CD4-positive, alpha-beta T cell treated with Interleukin-1 beta for 1 hour (primary cell): ENCODE measurements at places on chromosomes 4 and X.
A peak's percentile ranks its signal among the peaks of the same experiment; 100 is the strongest.

DNA sequence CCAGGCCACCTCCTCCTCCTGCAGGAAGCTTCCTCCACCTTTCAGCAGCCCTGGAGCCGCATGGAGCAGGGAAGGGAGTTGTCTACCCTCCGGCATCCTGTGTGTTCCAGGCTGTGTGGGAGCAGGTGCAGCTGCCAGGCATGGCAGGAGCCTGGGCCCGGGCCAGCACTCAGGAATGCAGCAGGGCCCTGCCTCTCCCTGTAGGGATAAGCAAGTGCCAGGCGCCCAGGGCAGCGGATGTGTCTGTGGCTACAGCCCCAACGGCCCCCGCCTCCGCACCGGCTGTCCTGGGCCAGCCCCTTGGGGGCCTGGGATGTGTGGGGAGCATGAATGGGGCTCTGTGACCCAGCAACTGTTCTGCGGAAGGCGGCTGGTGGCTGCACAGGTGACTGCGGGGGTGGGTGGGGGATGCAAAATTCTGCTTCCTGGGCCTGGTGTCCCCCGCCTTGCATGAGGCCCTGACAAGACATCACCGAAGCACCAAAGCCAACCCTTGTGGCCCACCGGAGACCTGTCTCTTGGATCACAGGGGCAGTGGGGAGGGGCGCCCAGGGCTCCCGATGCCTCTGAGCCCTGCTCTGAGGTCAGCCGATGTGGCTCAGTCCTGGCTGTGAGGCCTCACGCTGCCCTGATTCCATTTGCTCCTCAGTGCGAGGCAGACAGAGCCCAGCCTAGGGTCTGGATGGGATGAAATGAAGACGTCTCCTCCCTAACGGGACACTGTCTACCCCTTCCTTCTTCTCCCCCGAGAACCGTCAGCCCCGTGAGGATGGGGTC lies 1.4 kb upstream of the DOK7 start:
- DNase-seq, result no peak

GRCh38 chr4:104205116-104205515 lies 289.6 kb downstream of the CXXC4 start:
- no peak for DNase-seq

DNA sequence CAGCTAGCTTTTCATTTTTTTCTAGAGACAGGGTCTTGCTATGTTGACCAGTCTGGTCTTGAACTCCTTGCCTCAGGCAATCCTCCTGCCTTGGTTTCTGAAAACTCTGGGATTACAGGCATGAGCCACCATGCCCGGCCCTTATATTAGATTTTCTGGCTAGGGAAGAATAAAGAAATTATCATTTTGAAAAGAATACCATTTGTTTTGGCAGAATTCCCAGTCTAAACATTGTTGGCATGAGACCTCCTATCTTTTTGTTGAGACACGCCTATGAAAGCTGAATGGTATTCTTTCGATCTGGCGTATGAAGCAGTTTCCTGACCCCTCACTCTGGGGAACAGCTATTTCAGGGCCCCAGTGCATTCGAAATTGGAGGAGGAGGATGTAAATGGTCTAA lies 107.0 kb downstream of the REPS2 start:
- DNase-seq, result no peak

GRCh38 chrX:9578083-9578779 lies 113.4 kb downstream of the TBL1X start:
- DNase-seq, result no peak

GRCh38 chr4:78570117-78570516 lies 18.5 kb downstream of the ANXA3 start:
- no peak for DNase-seq

GRCh38 chrX:39144956-39145355 lies 343.7 kb downstream of the MID1IP1 start:
- no peak for DNase-seq

DNA sequence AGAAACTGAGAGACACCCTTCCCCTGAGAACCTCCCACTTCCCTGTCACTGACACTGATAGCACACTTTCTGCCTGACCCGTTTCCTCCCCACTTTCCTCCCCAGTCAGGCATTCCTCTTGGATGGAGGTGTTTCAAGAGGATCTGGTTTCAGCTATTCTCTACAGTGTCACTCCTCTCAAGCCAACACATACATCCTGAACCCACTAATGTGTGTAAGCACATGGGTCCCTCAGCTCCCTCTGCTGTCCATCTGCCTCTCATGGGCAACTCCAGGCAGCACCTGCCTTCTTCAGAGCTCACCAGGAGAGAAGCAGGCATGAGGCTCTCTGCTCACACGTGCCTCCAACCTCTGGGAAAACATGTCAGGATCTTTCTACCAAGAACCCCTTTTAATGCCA lies 207.6 kb downstream of the NAF1 start:
- DNase-seq, result no peak

- peak; percentile 27 for DNase-seq
These were observed 64.1 kb upstream of the LAS1L start for GRCh38 chrX:65598559-65599147.

- DNase-seq, result no peak
These were observed 147.9 kb upstream of the CTSO start for GRCh38 chr4:156101571-156101970.

DNA sequence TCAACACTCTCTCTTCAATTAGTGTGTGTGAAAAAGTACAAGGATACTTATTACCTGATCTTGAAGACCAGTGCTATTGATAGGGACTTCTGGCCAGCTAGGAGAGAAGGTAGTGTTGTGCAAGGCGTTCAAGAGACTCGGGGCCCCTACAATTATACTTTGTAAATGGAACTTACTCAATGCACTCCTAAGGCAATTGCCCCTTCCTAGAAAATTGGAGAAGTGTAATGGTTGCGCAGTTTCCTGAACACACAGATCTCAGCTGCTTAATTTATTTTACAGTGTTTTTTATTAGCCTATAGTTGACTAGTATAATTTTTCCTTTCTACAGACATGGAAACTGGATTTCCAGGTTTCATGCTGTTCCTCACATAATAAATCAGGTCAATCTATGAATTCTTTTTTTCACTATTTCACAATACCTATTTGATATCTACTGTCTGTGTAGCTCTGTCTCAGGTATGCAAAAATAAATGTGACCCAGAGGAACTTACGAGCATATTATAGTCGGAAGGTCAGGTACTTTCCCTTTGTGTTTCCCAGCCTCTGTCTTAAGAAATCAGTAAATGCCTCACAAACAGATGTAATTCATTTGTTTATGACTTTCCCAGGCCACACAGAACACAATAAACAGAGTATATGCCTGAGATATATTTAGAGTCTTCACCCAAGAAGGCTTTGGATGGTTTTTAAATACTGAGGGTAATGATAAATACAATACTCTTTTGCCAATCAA lies 89.1 kb upstream of the TET2 start:
- no peak for DNase-seq

- no peak for DNase-seq
These were observed 2.5 kb downstream of the NYX start for GRCh38 chrX:41449615-41450014.

DNA sequence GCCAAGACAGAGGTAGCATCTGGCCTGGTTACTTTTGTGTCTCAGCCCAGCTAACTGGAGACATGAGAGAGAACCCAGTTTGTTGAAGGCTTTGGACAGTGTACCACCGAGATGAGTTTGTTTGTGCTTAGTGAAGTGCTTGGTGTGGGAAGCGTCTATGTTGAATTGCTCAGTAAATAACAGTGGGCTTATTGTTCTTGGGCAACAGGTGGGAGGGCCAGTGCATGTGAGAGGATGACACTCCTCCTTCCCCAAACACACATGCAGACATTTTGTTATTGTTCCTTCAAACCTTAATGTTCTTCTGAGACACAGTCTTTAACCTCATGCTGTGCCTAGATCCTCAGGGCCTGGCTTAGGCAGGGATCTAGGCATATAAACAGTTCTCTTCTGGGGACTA lies 39.7 kb downstream of the MSN start:
- no peak for DNase-seq

DNA sequence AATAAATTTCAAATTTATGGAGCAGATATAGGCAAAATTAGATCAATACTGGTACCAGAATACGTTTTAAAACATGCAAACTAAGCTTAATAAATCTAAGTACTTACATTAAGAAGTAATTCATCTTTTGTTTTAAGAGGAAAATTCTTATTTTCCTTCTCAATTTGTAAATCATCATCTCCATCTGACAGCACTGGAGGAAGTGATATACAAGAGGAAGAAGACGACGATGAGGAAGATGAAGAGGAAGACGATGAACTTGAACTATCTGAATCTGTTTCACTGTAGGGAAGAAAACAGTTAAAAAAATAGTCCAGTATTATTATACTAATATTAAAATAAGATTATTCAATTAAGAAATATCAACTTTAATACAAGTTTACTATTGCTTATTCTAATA lies 2.6 kb downstream of the NAF1 start:
- DNase-seq, result no peak

DNA sequence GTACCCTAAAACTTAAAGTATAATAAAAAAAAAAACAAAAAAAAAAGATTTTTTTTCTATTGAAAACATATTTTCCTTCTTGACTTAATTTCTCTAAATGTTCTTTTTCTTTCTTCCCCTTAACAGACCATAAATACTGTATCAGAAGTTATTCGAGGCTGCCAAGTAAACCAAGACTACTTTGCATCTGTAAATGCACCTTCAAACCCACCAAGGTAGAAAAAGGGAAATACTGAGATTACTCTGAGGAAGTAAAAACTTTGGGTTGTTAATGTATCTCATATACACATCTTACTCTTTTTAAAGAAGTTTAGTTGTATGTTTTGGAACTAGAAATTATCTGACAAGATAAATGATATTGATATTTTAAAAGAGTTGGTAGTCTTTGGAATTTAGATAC lies 65.6 kb downstream of the USO1 start:
- DNase-seq, result no peak

GRCh38 chr4:116639070-116639577 lies 446.3 kb downstream of the TRAM1L1 start:
- no peak for DNase-seq

GRCh38 chr4:108533876-108534275 lies 86.5 kb upstream of the RPL34 start:
- no peak for DNase-seq

DNA sequence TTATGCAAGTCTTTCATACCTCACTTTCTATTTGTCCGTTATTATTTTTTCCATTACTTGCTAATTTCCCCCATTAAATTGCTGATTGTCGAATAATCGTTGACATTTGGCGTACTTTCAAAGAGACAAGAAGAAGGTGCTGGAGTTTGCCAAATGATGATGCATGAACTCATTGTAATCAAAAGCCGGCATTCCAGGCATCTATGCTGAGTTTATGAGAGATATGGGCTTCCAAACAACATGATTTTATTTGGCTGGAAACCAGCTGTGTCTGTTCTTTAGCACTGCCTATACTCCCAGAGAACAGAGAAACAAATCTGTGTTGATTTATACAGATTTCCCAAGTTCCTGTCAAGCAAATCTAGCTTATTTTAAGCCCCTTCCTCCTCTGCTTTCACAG lies 80.8 kb upstream of the RPS6KA3 start:
- no peak for DNase-seq

DNA sequence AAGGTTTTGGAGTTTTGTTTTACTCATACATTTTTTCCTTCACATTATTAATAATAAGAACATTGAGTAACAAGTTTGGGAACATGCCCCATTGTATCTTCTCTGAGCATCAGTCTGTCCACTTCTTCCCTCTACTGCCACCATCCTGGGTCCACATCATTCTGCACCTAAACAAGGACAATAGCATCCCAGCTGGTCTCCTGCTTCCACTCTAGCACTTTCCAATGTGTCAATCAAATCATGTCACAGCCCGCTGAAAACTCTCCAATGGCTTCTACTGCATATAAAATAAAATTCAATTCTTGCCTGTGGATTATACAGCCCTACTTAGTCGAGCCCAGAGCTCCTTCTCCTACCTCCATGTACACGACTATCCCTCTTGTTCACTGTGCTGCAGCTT lies 66.8 kb upstream of the RBPJ start:
- DNase-seq, result no peak

GRCh38 chrX:49892542-49892941 lies 13.3 kb downstream of the USP27X start:
- no peak for DNase-seq

DNA sequence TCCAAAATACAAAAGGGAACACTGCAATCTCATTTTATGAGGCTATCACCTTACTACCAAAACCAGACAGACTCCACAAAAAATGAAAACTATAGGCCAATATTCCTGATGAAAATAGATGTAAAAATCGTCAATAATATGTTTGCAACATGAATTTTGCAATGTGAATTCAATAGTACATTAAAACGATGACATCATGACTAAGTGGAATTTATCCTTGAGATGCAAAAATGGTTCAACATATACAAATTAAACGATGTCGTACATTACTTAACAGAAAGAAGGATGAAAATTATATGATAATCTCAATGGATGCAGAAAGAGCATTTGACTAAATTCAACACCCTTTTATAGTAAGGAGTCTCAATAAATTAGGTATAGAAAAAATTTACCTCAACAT lies 123.0 kb downstream of the AREG start:
- no peak for DNase-seq

DNA sequence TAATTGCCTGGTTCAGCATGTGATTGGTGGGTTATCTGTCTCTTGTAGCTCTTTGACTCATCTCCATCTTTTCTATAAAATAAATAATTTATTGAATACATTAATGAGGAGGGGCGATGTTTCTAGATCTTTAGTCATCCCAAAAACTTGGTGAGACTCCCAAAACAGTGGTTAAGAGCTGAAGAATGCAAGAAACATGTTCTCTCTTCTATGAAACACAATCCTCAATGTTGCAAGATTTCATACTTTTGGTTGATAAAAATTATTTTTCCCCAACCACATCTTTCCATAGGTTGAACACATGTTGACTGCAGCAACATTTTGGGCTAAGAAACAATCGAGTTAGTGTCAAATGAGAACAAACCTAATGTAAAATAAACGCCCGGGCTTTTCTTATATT lies 1.2 kb upstream of the TMEM47 start:
- no peak for DNase-seq

DNA sequence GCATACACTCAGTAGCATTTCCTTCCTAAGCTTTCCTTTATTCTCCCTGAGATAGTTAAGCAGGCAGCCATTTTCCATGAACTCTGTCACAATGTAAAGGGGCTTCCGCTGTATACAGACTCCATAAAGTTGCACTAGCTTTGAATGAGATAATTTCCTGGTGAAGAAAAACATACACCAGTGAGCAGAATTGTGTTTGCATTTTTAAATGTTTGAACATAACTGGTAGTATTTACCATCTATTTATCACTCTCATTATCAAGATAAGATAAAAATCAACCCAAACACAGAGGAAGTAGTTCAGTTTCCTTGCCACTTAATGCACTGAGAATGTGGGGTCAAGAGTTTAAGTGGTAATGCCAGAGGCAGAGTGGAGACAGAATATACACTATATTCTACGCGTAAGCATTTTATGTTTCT lies 54.1 kb downstream of the TXK start:
- no peak for DNase-seq

- DNase-seq, result no peak
These were observed 537.3 kb downstream of the STPG2 start for GRCh38 chr4:97605932-97606331.

GRCh38 chr4:165207016-165207430 lies 338 bp upstream of the KLHL2 start:
- no peak for DNase-seq

DNA sequence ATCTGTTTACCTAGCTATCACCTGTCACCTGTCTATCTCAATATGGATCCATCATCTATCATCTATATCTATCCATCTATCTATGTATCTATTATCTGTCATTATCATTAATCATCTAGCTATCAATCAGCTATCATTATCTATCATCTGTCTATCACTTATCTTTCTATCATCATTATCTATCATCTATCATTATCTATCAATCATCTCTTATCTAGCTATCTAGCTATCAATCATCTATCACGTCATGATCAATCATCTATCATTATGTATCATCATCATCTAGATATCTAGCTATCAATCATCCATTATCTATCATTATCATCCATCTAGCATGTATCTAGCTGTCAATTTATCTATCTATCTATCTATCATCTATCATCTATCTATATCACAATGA lies 7.9 kb downstream of the ARSD start:
- no peak for DNase-seq
